Right lobe of liver (tissue), 6 donors: ENCODE measurements at places on chromosomes 3 and 15. TPM values are rescaled to one million over a fixed set of nuclear protein-coding genes. Genes with fewer than 3 reads are reported as not detected.

- DNase-seq = no peak
Measured at GRCh38 chr15:30059771-30060170, 23.0 kb upstream of the GOLGA8J start.

FBXO40 gene
- total RNA-seq = 0.07 TPM

DNA sequence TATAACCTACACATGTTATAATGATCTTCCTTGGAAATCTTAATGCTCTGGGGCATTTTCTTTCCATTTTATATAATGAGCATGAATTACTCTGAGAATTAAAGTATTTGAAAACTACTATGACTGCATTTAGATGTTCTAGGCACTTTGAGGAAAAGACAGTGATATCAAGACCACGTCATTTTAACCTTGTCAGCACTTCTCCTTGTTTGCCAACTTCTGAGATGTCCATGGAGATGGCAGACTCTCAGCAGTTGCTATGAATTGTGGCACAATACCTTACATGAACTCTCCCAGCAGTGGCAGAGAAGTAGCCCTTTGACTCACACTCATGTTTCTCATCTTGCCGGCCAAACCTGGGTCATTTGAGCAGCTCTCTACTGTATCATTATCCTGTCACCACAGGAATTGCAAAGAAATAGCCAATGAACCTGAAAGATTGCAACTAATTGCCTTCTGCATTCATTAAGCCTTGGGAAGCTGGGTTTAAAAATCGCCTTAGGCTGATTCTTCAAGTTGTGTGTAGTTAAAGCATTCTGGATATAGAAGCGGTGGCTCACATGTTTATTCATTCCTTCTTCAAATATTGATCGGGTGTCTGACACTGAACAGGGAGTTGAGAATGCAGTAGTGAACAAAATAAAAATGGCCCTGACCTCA, 272.2 kb upstream of the CFAP20DC start:
- no peak for DNase-seq

GRCh38 chr3:102018551-102018950, 169.2 kb downstream of the NFKBIZ start:
- no peak for DNase-seq

FANCD2OS gene
- total RNA-seq = not detected

CAND2 gene
- 1.2 TPM for total RNA-seq

- DNase-seq = no peak
Measured at GRCh38 chr3:148605521-148605920, 92.2 kb upstream of the AGTR1 start.

TNFSF10 gene
- 44.5 TPM for total RNA-seq

FSTL1 gene
- total RNA-seq = 50.0 TPM

GRCh38 chr3:48477959-48478520, 25.9 kb downstream of the SHISA5 start:
- DNase-seq = no peak

TJP1 gene
- total RNA-seq = 34.7 TPM

- no peak for DNase-seq
Measured at GRCh38 chr3:72628065-72628464, 220.2 kb downstream of the SHQ1 start.

- no peak for DNase-seq
Measured at GRCh38 chr15:66822114-66822513, 120.1 kb downstream of the SMAD6 start.

CA12 gene
- 18.3 TPM for total RNA-seq

DPPA4 gene
- not detected for total RNA-seq

GRCh38 chr3:4322635-4323034, 19.5 kb downstream of the SETMAR start:
- no peak for DNase-seq

- DNase-seq = no peak
Measured at GRCh38 chr3:59549962-59550361, 500.1 kb upstream of the CFAP20DC start.

SPINT1 gene
- 1.7 TPM for total RNA-seq

GRCh38 chr3:30282154-30282696, 324.2 kb upstream of the TGFBR2 start:
- no peak for DNase-seq

GRCh38 chr15:40323953-40324937, 753 bp downstream of the INAFM2 start:
- DNase-seq = peak; percentile 60

SLC15A2 gene
- total RNA-seq = 0.81 TPM

DNA sequence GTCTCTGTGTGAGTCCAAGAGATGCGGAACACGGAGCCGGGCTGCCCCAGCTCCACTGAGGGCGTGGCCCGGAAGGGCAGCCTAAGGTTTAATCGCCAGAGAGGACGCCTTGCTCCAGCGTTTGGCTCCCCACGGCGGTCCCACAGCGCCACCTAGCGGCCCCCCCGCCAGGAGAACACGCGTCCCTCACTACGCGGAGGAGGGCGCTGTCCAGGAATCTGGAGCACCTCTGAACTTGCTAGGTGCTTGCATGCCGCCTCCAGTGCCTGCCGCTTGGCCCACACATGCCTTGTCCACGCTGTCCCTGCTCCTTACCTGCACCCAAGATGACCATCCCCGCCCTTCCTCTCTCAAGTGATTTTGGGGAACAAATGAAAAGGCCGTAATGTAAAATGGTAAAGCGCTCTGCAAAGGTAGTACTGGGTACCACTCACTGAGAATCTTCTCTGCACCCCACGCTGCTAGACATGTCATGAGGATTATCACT, 14.4 kb upstream of the MRPS22 start:
- peak; percentile 89 for DNase-seq

DNA sequence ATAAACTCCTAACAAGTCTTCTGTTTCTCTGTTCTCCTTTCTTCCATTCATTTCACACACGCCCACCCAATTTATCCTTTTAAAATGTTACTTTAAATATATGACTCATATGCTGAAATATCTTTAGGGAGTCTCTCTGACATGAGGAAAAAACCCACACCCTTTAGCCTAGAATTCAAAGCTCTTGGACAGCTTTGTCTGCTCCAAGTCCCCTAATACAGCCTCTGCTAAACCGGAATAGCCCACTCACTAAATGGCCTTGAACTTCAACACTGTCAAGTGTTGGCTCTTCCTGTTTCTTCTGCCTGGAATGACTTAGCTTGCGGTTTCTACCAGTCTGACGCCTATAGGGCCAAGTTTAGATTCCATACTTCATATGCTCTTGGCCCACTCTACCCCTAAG, 3.3 kb upstream of the CD96 start:
- DNase-seq = no peak

DNA sequence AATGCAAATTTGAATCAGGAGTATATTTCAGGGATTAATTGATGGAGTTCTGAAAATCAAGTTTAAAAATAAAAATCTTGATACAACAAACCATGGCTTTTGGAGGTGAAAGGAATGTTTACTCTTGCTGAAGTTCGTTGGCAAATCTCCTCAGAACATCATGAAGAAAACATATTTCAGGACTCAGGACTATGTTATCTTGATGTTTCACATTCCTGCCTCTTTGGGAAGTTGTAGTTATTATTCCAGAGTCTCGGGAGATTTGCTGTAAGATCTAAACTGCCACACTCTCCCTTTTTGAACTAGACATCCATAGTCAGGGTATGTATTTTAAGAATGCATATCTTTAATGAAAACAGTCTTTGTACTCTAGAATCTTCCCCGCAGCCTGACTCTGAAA, 271.2 kb downstream of the RBMS3 start:
- no peak for DNase-seq

- DNase-seq = no peak
Measured at GRCh38 chr3:41715376-41715775, 246.5 kb downstream of the ULK4 start.

- DNase-seq = peak; percentile 62
Measured at GRCh38 chr3:42654331-42655201, 1.1 kb downstream of the ZBTB47 start.

GRCh38 chr3:33932010-33932764, 133.8 kb downstream of the PDCD6IP start:
- DNase-seq = no peak

DNA sequence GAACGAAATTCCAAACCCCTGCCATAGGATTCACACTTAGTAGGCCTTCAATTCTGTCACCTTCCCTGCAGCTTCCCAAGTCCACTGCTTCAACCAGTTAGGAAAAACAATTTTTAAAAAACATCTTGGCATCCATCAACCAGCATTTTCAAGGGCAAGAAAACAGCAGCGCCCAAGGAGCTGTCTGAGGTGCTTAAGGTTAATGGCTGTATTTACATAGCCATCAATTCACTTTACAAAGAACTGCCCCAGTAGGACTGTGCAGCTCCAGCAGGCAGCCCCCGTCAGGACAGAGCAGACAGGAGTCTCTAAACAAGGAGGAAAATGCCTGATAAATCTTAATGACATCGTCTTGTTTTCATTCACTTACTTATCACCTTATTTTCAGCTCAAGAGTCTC, 13.3 kb downstream of the TAFA4 start:
- no peak for DNase-seq

- DNase-seq = no peak
Measured at GRCh38 chr15:66390678-66391077, 4.0 kb downstream of the MAP2K1 start.

UBE2E2 gene
- total RNA-seq = 17.2 TPM

GRCh38 chr15:21270474-21270873, 169.8 kb downstream of the POTEB3 start:
- no peak for DNase-seq

DNA sequence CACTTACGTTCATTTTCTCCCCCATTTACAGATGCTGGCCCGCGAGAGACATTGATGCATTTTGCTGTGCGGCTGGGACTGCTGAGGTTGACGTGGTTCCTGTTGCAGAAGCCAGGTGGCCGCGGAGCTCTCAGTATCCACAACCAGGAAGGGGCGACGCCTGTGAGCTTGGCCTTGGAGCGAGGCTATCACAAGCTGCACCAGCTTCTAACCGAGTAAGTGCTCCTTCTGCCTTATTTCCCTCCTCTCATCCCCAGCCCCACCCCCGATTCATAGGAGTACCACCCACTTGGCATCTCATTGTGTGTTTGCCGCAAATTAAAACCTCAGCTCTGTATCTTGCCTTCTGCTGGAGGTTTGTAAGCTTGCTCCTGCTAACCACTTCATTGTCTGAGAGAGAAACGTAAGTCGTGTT, 163.3 kb downstream of the AKAP13 start:
- DNase-seq = peak; percentile 55

- no peak for DNase-seq
Measured at GRCh38 chr15:99114511-99115299, 9.8 kb downstream of the SYNM start.

SNRPN gene
- 30.2 TPM for total RNA-seq

- no peak for DNase-seq
Measured at GRCh38 chr15:101022306-101022705, 103.1 kb downstream of the LRRK1 start.

LDHAL6B gene
- not detected for total RNA-seq

TRIM42 gene
- total RNA-seq = not detected

GRCh38 chr3:175857666-175858270, 998.6 kb downstream of the NAALADL2 start:
- no peak for DNase-seq

DNA sequence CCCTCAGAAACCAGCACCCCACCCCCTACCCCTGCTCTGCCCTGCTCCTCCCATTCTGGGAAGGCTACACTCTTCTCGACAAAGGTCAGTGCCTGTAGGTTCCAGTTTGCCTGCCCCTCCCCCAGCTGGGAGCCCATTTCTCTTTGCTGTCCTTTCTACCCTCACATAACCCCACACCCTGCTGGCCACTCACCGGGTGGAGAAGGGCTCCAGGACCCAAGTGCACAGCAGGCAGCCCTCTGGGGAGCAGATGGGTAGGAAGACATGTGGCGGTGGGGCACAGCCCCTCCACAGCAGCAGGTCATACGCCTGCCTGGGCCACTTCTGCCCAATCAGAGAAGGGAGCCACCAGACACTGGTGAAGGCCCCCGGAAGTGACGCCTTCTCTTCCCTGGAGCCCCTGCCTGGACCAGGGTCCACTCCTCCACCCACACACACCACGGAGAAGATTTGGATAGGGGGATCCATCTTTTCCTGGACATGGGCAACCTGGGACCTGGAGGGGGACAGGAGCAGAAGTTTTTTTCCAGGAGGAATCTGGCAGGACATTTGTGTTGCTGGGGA, at the start of gene THPO:
Gene THPO (minus strand): TSS at position 326 of the 564 bp plus-strand sequence. CDS start 1,948 bp downstream, outside the sequence.
- peak; percentile 95 for DNase-seq

GRCh38 chr15:73914145-73914544, 12.1 kb upstream of the LOXL1 start:
- no peak for DNase-seq

DNA sequence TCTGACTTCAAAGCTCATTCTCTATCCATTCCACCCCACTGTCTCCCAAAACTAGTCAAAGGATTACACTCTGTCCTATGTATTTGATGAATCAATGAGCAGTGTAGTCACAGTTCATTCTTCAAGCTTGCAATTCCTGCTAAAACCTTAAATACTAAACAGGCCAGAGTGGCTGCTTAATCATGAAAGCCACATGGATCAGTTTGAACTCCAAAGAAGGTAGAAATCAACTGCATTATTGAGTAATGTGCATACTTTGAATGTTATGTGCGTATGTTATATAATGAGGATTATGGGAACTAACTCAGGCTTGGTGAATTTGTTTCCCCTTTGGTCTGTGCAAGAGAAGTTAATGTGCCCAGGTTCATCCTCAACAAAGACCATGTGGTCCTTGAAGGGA, 45.4 kb downstream of the PRICKLE2 start:
- no peak for DNase-seq

DNA sequence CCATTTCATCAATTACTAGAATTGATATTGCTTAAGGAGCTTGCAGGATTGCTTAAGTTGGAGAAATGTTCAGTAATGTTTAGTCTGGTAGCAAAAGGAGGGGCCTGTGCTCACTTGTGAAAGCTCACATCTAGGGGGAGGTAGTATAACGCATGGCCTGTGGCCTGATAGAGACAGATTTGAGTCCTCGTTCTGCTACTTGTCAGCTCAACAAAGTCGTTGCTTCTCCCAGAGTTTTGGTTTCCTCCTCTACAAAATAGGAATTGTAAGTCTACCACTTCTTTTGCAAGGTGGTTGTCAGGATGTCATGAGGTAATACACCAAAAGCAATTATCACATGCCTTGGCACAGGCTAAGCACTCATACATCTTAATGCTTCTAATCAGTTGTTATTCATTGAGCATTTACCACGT, 1.3 kb downstream of the ST3GAL6 start:
- no peak for DNase-seq

TIGIT gene
- 1.2 TPM for total RNA-seq

HCLS1 gene
- total RNA-seq = 16.2 TPM

DNA sequence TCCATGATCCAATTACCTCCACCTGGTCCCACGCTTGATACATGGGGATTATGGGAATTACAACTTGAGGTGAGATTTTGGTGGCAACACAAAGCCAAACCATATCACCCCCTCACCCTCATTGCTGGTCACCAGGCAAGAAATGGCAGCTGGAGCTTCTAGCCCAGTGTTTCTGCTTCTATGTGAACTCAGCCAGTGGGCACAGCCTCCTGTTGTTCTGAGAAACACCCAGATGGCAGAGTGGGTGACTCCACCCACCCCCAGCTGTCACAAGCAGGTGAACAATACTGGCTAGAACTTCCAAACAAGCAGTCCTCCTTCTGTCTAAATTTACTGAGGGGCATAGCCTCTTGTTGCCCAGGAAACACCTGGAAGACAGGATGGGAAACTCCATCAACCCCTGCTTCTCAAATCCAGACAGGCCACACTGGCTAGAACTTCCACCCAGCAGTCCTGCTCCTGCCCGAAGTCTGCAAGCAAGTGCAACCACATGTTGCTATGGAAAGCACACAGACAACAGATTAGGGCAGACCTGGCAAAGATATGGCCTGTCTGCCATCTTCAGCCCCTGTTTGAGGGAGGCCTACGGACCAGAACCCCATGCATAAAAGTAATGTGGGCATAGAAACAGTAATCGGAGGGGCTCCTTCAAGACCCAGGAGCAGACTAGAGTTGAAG, 114.1 kb downstream of the DTWD1 start:
- DNase-seq = no peak
